Thyroid gland (tissue), 4 donors: ENCODE measurements at places on chromosomes 1 and 21. TPM values are rescaled to one million over a fixed set of nuclear protein-coding genes. Genes with fewer than 3 reads are reported as not detected.

The GPR153 gene
- total RNA-seq: 3.2 TPM

The OPTC gene
- not detected for total RNA-seq

The FAM72D gene
- total RNA-seq: not detected

The RYR2 gene
- total RNA-seq: 6.6 TPM

The CSMD2 gene
- 0.10 TPM for total RNA-seq

The GJA8 gene
- total RNA-seq: not detected

The PCAT6 gene
- not detected for total RNA-seq

The SSR2 gene
- total RNA-seq: 193 TPM

The C8A gene
- not detected for total RNA-seq

The RXRG gene
- 0.13 TPM for total RNA-seq

The IFI44L gene
- 8.1 TPM for total RNA-seq

The RIMKLA gene
- total RNA-seq: 0.67 TPM

The VWA5B1 gene
- not detected for total RNA-seq

The LYPD8 gene
- total RNA-seq: not detected

The SLAMF9 gene
- total RNA-seq: not detected

The KCNN3 gene
- total RNA-seq: 5.3 TPM

The HSD3B2 gene
- total RNA-seq: 1.4 TPM

The DEPDC1 gene
- 0.27 TPM for total RNA-seq

The GUCA2B gene
- total RNA-seq: not detected

The LSM10 gene
- total RNA-seq: 52.7 TPM

The XKR8 gene
- 8.3 TPM for total RNA-seq

The MRPS15 gene
- total RNA-seq: 47.4 TPM

The RGS8 gene
- 5.9 TPM for total RNA-seq

The KIF2C gene
- 0.94 TPM for total RNA-seq

The C1orf35 gene
- 16.2 TPM for total RNA-seq

The TMEM82 gene
- not detected for total RNA-seq

The CHI3L1 gene
- 1.2 TPM for total RNA-seq
